ENCODE measurements at places on chromosomes 1 and 21.

GRCh38 chr1:219913005-219913770 is 15.2 kb downstream of the SLC30A10 start:
- no peak for DNase-seq

GRCh38 chr1:1371746-1372711 is 3.0 kb downstream of the AURKAIP1 start:
- peak; percentile 85 for DNase-seq

DNA sequence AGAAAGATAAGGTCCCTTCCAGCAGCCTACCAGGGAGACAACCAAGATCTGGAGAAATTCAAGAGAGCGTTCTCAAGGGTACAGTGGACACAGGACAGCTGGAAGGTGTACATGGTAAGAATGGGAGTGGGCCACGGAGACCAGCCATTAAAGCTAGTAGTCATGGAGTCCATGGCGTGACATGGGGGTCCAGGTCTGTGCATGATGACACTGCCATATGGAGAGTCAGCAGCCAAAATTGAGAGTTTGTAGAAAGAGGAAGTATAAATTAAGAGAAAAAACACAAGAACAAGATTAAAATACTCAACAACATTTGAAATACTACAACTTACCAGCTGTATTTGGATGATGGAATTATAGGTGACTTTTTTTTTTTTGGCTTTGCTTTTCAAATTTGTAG is 7.9 kb upstream of the LORICRIN start:
- DNase-seq, result no peak

- no peak for DNase-seq
Measured at GRCh38 chr1:111561328-111561727, 57.9 kb upstream of the ADORA3 start.
